Esophagus squamous epithelium (tissue), 5 donors: ENCODE measurements at places on chromosomes 7 and 10.

- no peak for DNase-seq
These were observed at the start of gene AEBP1 for GRCh38 chr7:44103923-44104859. TSS of gene AEBP1 (plus strand) at chr7:44104345. CDS start at chr7:44104666, 321 bp downstream.

DNA sequence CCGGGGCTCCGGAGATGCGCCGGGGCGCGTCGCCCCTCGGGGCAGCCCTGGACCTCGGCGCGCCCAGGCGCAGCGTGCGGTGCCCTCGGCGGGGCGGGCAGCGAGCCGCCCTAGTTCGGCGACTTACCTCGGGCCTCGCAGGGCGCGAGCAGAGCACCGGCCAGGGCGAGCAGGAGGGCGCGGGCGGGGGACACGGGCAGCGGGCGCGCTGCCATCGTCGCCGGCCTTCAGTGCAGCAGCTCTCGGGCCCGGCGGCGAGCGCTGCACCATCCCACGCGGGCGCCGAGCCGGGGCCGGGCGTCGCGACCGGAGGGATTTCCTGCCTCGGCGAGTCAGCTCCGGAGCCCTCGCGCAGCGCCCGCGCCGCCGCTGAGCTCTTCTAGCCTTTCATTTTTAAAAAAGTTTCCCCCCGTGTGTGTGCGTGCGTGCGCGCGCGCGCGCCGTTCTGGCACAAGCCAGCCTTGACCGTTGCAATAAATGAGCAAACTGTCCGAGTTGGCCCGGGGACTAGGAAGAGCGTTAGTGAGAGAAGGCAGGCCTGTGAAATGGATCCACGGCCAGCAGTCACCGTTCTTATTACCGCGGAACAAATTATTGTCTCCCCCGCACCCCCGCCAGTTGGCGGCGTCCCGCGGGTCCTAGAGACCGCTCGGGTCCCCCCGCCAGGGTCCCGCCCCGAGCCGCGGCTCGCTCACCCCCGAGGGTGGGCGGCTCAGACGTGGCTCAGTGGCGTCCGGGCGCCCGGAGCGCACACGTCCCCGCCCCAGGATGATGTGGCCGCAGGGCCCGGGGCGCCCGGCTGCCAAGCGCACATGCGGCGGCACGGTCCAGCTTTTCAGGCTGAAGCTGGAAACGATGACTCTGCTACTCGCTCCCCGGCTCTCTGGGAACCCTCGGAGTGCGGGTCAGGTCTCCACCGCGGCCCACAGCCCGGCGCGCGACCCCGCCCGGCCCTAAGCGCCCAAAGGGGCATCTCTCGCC is at the start of gene ADAM12:
Gene ADAM12, minus strand, starts transcription at position 547 of the 981 bp plus-strand sequence. Its CDS starts 332 bp downstream, at position 215.
- no peak for DNase-seq

DNA sequence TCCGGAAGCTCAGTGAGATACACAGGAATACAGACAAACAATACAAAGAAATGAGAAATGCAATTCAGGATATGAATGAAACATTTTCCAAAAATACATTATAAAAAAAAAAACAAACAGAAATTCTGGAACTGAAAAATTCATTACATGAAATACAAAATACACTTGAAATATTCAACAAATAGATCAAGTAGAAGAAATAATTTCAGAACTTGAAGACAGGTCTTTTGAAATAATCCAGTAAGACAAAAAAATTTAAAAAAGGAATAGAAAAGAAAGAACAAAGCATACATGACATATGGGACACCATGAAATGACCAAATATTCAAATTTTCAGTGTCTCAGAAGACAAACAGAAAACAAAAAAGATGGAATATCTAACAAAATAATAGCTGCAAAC is 102.5 kb downstream of the ALOX5 start:
- no peak for DNase-seq

- DNase-seq, result no peak
These were observed 1.9 kb downstream of the GSTK1 start for GRCh38 chr7:143265017-143265693.

DNA sequence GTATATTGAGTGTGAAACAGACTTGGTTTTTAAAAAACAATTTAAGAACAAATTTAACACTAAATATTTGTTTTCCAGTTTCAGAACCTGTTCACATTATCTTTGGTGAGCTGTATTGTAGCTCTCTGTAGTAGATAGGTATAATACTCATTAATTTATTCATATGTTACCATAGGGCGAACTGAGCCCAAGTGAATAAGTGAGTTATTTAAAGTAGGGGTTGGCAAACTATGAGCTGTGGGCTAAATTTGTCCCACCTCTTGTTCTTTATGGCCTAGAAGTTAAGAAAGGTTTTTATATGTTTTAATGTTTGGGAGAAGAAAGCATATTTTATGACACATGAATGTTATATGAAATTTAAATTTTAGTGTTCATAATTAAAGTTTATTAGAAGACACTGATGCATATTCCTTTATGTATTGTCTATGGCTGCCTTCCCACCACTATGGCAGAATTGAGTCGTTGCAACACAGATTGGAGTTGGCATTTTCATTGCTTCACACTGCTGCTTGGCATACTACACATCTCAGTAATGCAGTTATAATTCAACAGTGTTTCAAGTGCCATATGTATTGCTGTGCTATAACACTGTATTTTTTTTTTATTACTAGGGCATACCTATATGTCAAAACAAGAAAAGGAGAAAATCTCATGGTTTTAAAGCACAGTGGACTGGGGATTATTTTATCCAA is 146.5 kb downstream of the ADK start:
- no peak for DNase-seq

GRCh38 chr7:2873686-2874551 is 29.8 kb upstream of the GNA12 start:
- no peak for DNase-seq

GRCh38 chr7:155258226-155258560 is 39.5 kb upstream of the INSIG1 start:
- no peak for DNase-seq

GRCh38 chr7:36911788-36912187 is 187.5 kb upstream of the AOAH start:
- no peak for DNase-seq

- DNase-seq, result no peak
These were observed 9.2 kb downstream of the EGFR start for GRCh38 chr7:55028011-55028410.
